Spinal cord (tissue), 10 donors: ENCODE measurements at places on chromosomes 1 and 21.

- DNase-seq: no peak
Observed at GRCh38 chr1:1060281-1061000, 13.7 kb downstream of the RNF223 start.

DNA sequence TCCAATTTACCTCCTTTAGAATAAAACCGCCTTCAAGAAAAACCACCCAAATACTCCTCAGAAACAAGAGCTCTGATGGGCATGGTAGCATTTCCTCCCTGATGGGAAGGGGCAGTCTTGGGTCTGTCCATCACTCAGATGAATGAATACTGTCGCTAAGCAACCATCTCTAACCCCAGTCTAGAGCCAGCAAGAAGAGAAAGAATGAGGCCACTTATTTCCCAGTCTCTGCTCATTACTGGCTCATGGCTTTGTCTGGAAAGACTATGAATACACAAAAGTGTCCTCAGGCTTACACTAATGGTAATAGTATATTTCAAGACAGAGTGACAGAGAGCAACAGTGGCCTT is 51.0 kb upstream of the F3 start:
- peak; percentile 93 for DNase-seq

- no peak for DNase-seq
Observed at GRCh38 chr1:223337174-223337869, 26.7 kb downstream of the SUSD4 start.

DNA sequence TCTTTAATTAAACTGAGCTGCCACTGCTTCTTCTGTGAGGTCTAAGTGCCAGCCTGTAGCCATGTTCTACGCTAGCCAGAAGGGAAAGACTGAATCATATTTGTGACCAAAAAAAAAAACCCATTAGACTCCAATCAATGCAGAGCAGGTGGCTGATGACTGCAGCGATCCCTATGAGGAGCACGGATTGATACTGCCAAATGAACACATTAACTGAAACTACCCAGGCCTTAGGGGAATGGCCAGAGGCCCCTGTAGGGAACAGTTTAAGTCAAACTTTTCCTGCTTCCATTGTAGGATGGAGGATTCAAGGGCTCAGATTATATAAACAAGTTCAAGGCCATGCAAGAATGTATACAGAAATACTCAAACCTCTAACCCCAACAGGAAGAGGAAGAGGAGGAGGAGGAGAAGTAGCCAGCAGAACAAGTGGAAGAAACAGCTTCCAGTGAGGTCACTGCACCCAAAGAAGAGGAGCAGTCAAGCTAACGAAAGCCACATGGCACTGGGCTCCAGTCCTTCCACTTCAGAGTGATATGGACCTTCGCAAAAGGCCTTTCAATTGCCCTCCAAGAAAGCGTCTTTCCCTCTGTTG is 328.3 kb downstream of the SMYD3 start:
- no peak for DNase-seq

- DNase-seq: no peak
Observed at GRCh38 chr1:13809461-13810159, 109.6 kb downstream of the PRDM2 start.

GRCh38 chr1:229714964-229715603 is 89.0 kb downstream of the URB2 start:
- no peak for DNase-seq

GRCh38 chr1:45200906-45201500 is 5.4 kb downstream of the ZSWIM5 start:
- DNase-seq: no peak

- DNase-seq: peak; percentile 88
Observed at GRCh38 chr1:10639775-10640578, 156.5 kb downstream of the CASZ1 start.
